ENCODE measurements at places on chromosomes 3 and 15. TPM values are rescaled to one million over a fixed set of nuclear protein-coding genes. Genes with fewer than 3 reads are reported as not detected.
A peak's percentile ranks its signal among the peaks of the same experiment; 100 is the strongest.

DNA sequence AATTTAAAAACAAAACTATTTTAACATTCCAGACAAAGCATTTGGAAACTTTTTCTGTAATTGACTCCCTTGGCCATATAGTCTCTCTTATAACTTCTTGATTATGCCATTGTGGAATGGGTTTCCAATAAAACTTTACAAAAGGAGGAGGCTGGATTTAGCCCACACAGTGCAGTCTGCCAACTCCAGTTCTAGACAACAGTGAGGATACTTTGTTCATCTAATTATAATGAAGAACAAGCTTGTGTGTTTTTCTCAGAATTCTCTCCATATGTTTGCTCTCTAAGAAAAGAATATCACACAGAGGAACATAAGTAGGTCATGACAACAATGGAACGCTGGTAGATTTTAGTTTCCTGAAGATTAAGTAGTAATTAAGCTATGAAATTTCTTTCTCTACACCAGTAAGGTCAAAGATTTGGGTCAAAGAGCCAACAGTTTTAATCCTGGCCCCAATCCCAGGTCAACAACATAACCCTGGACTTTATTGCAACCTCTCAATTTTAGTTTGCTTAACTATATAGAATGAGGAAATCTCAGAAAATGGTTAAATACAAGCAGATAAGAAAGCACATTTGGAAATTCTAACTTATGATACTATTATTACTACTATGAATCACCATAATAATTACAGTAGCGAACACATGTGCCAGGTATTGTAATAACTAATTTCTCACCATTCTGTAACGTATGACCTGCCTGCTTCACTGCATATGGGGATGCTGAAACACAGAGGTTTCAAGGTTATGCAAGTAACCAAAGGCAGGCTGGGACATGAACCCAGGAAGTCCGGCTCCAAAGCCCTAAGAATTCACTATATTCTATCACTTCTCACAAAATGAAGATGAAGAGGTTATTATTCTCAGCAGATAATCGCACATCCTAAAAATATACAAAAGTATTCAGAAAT, 65.7 kb downstream of the TJP1 start:
- DNase-seq: no peak

- DNase-seq: no peak
Observed at GRCh38 chr3:123283074-123283473, 81.3 kb downstream of the SEC22A start.

DNA sequence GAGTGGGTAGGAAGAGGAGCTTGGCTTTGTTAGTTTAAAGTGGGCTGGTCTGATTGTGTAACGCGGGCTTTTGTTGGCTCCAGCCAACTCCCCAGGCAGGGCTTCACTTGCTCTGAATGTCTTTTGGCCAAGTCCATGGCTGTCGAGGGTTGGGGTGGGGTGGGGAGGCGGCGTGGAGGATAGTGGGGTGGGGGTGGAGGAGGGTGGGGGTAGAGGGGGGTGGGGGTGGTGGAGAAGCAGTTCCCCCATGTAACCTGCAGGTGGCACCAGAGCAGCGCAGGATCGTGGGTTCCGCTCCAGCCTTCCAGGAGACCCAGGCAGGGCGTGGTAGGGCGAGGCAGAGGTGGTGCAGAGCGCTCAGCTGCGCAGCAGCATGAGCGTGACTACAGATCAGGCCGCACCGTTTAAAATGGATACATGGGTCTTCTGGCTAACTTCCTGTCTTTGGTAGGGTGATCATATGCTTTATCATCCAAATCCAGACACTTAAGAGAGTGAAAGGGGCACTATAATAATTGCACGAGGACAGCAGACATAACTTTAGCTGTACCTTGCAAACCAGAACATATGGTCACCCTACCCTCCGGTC, 28.3 kb downstream of the GOLGA6A start:
- DNase-seq: peak; percentile 80

DNA sequence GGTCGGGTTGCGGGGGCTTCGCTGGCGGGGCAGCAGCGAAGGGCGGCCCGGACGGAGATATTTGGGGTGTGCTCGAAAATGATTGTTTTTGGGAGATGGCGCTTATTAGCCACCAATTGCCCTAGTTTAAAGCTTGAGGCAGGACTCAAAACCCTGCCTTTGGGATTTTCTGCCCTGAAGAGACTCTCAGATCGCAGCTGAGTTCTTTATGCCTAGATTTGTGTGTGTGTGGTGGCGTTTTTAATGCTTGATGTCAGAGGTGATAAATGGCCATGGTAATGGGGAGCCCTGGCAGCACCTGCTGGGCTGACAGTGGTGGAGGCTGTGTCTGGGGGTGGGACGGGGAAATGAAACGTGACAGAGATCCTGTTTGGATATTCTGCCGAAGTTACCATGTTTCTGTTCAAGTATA, 604 bp downstream of the KCTD6 start:
- DNase-seq: peak; percentile 40

DNA sequence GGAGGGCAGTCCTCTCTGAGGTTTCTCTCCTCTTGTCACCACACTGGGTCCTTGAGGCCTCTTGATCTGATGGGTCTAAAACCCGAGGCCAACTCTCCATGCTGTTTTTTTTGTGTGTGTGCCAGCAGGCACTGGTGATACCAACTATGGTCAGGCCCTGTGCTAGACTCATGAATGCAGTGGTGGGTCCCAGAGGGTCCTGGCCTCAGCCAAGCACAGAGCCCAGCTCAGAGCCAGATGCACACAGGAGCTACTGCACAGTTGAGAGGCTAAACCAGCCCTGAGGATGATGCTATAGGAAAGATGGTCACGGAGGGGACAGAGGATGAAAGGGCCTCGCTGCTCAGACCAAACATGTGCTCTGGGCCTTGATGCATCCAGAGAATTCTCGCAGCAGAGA, 33.5 kb downstream of the RAB6B start:
- no peak for DNase-seq

MYZAP gene
- total RNA-seq: 17.9 TPM

RBPMS2 gene
- total RNA-seq: 133 TPM
